ENCODE measurements at places on chromosomes 3 and 15.

DNA sequence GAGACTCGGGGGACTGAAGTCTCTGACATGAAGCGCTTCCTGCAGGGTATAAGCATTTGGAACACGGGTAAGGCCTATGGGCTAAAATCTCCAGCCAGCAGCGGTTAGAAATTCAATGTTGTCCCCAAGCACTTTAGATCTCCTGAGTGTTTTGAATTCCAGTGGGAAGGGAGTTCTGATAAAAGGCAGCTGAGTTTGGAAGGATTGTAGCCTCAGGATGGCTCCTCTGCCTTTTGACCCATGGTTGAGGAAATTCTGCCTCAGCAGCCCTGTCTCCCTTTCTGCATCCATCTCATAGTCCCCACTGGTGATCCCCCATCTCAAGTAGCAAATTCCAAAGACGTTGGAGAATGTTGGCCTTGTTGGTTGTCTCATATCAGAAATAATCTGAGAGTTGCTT is 24.2 kb upstream of the HACD2 start:
- no peak for DNase-seq

DNA sequence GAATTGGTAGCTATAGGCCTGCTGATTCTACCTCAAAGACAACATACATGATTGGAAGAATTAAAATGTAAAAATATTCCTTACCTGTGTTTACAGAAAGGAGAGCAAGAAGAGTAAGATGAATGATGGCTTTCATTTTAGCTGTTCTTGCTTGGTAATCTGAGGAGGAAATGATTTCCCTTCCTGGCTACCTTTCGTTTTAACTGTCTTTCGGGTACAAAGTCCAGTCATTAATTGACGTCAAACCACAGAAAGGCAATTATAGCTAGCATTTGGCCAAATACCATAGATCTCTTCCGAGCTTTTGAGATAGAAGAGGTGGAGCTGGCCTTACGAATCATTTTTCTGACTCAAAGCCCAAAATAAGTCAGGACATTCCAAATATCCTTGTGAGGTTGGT is at the start of gene MUC13:
Gene MUC13 (minus strand): TSS at position 175 of the 400 bp plus-strand sequence. CDS start 39 bp downstream, at position 136.
- no peak for DNase-seq

DNA sequence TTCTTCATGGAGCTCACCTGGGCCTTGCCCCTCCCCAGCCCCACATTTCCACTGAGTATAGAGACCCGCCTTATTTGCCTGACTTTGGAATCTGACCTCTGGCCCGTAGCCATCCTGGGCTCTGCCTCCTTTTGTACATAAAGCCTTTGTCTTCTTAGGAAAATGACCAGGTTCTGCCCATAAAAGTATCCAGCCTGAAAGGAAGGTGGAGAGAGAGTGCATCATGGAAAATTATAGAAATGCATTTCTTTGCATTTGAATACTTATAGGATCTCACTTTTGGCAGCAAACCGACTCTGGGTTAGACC is 3.6 kb upstream of the SH2D7 start:
- no peak for DNase-seq

DNA sequence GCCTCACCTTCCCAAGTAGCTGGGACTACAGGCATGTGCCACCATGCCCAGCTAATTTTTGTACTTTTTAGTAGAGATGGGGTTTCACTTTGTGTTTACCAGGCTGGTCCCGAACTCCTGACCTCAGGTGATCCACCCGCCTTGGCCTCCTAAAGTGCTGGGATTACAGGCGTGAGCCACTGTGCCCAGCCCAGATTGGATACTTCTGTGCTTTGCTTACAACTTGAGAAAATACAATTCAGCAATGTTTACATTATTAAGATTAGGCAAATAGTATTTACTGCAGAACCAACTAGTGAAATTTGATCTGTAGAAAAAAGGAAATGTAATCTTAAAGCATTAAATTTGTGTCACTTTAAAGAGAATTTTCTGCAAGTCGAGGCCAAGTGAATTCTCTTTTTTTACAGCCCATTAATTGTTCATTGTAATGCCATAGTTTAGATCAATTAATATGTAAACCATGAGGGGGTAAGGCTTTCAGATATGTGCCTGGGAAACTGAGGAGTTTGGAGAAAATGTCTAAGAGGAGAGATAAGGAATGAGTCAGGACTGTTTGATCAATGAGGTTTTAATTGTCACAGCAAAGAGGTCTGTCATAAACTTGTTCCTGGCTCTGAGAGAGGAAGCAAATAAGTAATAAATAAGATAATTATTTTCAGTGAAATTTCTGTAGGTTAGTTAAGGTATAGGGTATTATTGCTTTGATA is 15.3 kb downstream of the PYDC2 start:
- peak; percentile 6 for DNase-seq

GRCh38 chr15:85725564-85725963 is 69.2 kb downstream of the KLHL25 start:
- DNase-seq = no peak

DNA sequence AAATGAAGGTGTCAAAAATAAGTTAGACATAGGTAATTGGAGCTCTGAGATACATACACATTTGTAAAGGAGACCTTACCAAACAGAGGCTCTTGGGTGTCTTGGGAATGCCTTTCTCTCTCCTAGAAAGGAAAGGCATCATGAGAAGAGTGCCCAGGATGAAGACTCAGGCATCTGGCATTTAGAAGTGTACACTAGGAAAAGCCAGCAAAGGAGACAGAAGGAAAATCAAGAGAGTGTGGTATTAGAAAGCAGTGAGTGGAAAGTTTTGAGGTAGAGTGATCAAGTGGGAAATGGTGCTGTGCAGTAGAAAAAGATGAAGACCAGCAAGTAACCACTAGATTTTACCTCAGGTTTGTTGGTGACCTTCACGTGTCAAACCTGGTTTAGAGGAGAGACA is 16.1 kb downstream of the UBE2E1 start:
- no peak for DNase-seq

GRCh38 chr3:132659000-132659364 is 627 bp downstream of the ACAD11 start:
- DNase-seq = peak; percentile 13

DNA sequence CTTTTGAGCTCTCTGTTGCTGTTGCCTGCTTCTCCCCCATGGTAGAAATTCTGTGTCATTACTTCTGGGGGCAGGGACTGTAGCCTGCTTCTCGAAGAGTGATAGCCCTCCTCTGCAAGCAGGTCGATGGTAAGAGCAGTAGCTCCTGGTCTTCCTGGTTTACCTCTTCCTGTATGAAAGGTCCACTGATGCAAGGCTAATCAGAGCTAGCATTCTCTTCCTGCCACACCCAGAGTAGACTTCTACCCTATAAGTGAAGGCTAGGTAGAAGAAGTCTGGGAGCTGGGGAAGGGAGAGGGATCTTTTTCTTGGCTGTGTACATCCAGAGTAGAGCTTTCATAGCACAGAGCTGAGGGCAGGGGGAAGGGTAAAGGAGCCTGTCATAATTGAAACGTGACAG is 357.0 kb downstream of the SQOR start:
- DNase-seq = no peak
